Camera-type eye (tissue), 1 donor: ENCODE measurements at places on chromosomes 1 and 21. TPM values are rescaled to one million over a fixed set of nuclear protein-coding genes. Genes with fewer than 3 reads are reported as not detected.

Gene LCA5L
- total RNA-seq = 3.8 TPM

Gene NCF2
- 8.9 TPM for total RNA-seq

Gene PGLYRP3
- total RNA-seq = not detected

Gene S100A14
- 4.4 TPM for total RNA-seq

Gene KRTAP24-1
- total RNA-seq = not detected
